ENCODE measurements at places on chromosomes 2 and 18.

DNA sequence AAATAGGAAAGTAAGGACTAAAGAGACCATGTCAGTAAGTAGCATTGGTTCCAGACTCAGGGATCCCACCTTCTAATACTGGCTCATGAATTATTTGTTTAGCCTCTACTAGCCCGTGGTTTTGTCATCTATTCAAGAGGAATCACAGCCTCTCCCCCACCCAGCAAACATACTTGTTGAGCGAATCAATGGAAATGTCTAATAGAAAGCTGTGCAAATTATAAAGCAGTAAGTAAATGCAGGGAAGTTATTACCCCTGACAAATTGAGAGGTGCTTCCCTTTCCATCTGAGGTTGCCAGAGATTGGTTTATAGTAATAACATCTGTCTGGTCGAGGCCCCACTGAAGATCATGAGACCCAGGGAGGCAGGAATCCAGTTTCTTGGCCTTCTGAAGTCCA, 219.3 kb upstream of the OSR1 start:
- H3K27me3 ChIP-seq = no peaks in the 10 kb centered on the region
- H3K4me1 ChIP-seq = peaks cover 11% of the 10 kb centered on the region
- DNase-seq = no peak

DNA sequence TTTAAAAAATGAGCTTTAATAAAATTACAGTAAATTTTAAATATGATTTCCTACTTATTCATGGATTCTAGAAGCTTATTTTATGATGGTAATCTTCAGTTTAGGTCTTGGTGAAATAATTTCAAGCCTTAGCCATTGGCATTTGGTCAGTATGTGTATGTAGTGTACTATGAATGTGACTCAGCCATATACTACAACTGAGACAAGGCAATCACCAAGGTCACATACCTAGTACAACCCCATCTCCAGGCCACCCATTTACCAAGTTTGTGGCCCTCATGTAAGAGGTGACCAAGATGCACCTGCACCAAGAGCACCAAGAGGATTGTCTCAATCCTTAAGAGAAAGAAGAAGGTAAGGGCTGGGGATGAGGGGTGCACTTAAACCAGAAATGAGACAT, 54.8 kb upstream of the FRZB start:
- H3K27me3 ChIP-seq = no peaks in the 10 kb centered on the region
- peaks cover 41% of the 10 kb centered on the region for H3K36me3 ChIP-seq
- no peak overlapping the region for H3K4me3 ChIP-seq
- H3K4me1 ChIP-seq = no peaks in the 10 kb centered on the region

- H3K27ac ChIP-seq = peak overlapping the region; percentile 58
- peak overlapping the region; percentile 85 for H3K4me3 ChIP-seq
- peaks cover 26% of the 10 kb centered on the region for H3K27me3 ChIP-seq
- DNase-seq = no peak
Measured at GRCh38 chr2:27070653-27071276, 689 bp downstream of the OST4 start.

DNA sequence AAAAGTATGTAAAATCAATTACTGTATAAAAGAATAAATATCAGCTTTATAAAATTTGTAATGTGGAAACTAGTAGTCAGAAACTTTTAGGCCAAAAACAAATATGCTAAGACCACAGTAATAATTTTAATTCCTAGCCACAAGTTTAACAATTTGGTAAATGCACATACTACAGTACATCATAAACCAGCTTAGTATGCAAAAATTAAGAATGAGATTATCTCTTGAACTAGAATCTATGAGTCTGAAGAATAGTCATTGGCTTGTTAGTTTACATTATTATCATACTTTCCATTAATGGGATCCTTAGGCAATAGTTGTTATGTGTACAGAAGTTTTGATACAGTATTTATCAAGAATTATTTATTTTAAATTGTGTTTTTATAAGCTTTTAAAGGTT, 491.9 kb upstream of the FSIP2 start:
- H3K27ac ChIP-seq = no peak overlapping the region
- H3K36me3 ChIP-seq = no peaks in the 10 kb centered on the region
- H3K4me3 ChIP-seq = no peak overlapping the region
- no peaks in the 10 kb centered on the region for H3K27me3 ChIP-seq
- H3K4me1 ChIP-seq = peaks cover 16% of the 10 kb centered on the region
- no peak for DNase-seq

GRCh38 chr2:23230885-23231284, 154.1 kb upstream of the KLHL29 start:
- DNase-seq = no peak
- no peaks in the 10 kb centered on the region for H3K36me3 ChIP-seq
- H3K27me3 ChIP-seq = peaks cover 10% of the 10 kb centered on the region
- no peak overlapping the region for H3K4me3 ChIP-seq
- no peak overlapping the region for H3K27ac ChIP-seq

- H3K27me3 ChIP-seq = no peaks in the 10 kb centered on the region
- peaks cover 5% of the 10 kb centered on the region for H3K4me1 ChIP-seq
- DNase-seq = no peak
- no peak overlapping the region for H3K4me3 ChIP-seq
- H3K27ac ChIP-seq = no peak overlapping the region
Measured at GRCh38 chr2:8394569-8395359, 287.1 kb upstream of the ID2 start.

- peaks cover 14% of the 10 kb centered on the region for H3K4me1 ChIP-seq
- H3K36me3 ChIP-seq = peaks cover 32% of the 10 kb centered on the region
- no peak overlapping the region for H3K27ac ChIP-seq
- no peaks in the 10 kb centered on the region for H3K27me3 ChIP-seq
Measured at GRCh38 chr2:65437392-65438135, 5.2 kb upstream of the SPRED2 start.

GRCh38 chr2:127754186-127754585, 52.9 kb downstream of the SFT2D3 start:
- H3K4me3 ChIP-seq = no peak overlapping the region
- DNase-seq = no peak
- no peaks in the 10 kb centered on the region for H3K4me1 ChIP-seq
- no peak overlapping the region for H3K27ac ChIP-seq
- H3K36me3 ChIP-seq = peaks cover 29% of the 10 kb centered on the region

DNA sequence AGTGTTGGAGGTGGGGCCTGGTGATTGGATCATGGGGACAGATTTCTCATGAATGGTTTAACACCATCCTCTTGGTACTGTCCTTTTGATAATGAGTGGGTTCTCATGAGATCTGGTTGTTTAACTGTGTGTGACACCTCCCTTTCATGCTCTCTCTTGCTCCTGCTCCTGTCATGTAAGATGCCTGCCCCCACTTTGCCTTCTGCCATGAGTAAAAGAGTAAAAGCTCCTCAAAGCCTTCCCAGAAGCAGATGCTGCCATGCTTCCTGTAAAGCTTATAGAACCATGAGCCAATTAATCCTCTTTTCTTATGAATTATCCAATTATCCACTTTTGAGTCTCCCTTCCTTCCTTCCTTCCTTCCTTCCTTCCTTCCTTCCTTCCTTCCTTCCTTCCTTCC, 317.7 kb downstream of the RDH14 start:
- H3K4me1 ChIP-seq = no peaks in the 10 kb centered on the region
- H3K4me3 ChIP-seq = no peak overlapping the region
- H3K27me3 ChIP-seq = peaks cover 2% of the 10 kb centered on the region
- H3K27ac ChIP-seq = no peak overlapping the region
- no peak for DNase-seq

DNA sequence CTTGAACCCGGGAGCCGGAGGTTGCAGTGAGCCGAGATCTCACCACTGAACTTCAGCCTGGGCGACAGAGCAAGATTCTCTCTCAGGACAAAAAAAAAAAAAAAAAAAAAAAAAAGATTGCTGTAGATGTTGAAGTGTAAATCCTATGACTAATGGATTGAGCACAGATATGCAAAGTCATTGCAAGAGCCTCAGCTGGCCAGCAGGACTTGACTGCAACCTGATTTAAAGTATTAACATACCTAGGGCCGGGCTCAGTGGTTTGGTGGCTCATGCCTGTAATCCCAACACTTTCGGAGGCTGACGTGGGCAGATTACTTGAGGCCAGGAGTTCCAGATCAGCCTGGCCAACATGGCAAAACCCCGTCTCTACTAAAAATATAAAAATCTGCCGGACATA, 103.4 kb upstream of the MSH2 start:
- peaks cover 4% of the 10 kb centered on the region for H3K4me1 ChIP-seq
- H3K27me3 ChIP-seq = no peaks in the 10 kb centered on the region
- peaks cover 5% of the 10 kb centered on the region for H3K36me3 ChIP-seq
- no peak for DNase-seq
- H3K27ac ChIP-seq = no peak overlapping the region

DNA sequence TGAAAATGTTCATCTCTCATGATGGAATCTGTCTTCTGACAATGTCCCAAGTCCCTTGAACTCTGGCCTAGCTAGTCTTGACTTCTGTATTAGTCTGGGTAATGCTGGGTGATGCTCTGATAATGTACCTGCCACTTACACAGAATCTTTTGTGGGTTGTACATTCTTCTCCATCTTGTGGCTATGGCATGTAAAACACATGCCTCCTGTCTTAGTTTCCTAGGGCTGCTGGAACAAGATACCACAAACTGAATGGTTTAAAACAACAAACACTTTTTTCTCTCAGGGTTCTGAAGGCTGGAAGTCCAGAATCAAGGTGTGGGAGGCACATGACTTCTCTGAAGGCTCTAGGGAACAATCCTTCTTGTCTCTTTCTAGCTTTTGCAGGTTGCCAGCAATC, 57.1 kb downstream of the RAPGEF4 start:
- DNase-seq = no peak
- peaks cover 41% of the 10 kb centered on the region for H3K27me3 ChIP-seq
- H3K27ac ChIP-seq = no peak overlapping the region

GRCh38 chr2:43724728-43725526, 48.7 kb upstream of the C1GALT1C1L start:
- no peak for DNase-seq
- no peak overlapping the region for H3K4me3 ChIP-seq
- H3K27ac ChIP-seq = no peak overlapping the region
- H3K4me1 ChIP-seq = no peaks in the 10 kb centered on the region
- no peaks in the 10 kb centered on the region for H3K27me3 ChIP-seq

- H3K27ac ChIP-seq = no peak overlapping the region
- no peak overlapping the region for H3K4me3 ChIP-seq
- H3K27me3 ChIP-seq = peaks cover 52% of the 10 kb centered on the region
- no peaks in the 10 kb centered on the region for H3K4me1 ChIP-seq
- DNase-seq = no peak
- H3K36me3 ChIP-seq = no peaks in the 10 kb centered on the region
Measured at GRCh38 chr18:48318436-48318835, 90.7 kb downstream of the ZBTB7C start.
